ENCODE measurements at places on chromosomes 3 and 15.
A peak's percentile ranks its signal among the peaks of the same experiment; 100 is the strongest.

DNA sequence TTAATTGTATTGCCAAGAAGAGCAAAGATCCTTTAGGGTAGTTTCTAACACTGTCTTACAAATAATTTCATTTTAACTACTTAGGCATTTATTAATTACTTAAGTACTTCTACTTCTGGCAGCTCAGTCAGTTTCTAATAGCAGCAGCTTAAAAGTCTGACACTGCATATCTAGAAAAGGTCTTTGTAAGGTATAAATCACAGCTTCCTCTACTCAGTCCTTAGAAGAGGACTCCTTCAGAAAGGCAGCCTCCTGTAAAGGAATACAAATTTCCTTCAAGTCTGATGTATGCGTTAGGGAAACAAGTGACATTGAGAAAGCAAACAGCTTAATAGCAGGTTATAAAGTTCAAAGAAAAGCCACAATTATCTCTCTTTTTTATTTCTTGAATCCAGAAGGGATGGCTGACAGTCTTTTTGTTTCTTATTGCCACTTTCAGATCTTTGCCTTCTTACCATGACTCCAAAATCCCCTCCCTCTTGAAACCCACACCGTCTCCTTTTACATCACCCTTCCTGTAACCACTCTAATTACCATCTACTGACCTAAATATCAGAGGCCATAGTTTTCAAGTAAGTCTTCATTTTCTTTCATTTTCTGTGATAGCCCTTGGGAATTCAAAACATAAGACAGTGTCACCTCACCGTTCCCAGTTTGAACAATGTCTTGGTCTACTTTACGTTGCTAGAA, 109.5 kb downstream of the CGGBP1 start:
- DNase-seq, result no peak

GRCh38 chr15:77327168-77327567, 92.7 kb downstream of the PEAK1 start:
- DNase-seq, result no peak

DNA sequence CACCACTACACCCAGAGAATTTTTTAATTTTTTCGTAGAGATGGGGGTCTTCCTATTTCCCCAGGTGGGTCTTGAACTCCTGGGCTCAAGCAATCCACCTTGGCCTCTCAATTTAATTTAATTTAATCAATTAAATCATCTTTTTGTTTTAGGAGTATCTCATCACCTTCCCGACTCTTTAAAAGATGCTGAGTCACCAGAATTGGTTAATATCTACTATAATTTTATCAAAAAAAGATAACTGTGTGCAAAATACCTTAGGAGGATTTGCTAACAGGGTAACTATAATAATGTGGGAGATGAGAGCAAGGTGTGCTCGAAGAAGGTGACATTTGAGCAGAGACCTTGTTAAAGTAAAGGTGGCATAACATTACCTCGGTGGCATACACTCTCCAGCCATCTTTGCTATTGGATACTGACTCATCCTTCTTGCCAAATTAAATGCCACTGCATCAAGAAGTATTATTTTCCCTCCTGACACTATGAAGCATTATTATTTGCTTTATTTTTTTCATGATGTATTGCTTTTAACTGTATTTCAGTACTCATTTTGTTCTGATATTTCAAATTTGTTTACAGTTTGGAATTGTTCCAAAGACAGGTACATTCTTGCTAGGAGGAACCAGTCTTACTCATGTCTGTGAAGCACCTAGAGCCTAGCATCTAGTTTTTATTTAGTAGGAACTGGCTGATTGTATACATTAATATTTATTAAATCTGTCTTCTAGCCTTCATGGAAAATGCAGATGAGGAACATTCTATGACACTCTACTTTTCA, 200.7 kb downstream of the MBNL1 start:
- no peak for DNase-seq

- no peak for DNase-seq
Observed at GRCh38 chr3:77648664-77649063, 608.8 kb downstream of the ROBO2 start.

DNA sequence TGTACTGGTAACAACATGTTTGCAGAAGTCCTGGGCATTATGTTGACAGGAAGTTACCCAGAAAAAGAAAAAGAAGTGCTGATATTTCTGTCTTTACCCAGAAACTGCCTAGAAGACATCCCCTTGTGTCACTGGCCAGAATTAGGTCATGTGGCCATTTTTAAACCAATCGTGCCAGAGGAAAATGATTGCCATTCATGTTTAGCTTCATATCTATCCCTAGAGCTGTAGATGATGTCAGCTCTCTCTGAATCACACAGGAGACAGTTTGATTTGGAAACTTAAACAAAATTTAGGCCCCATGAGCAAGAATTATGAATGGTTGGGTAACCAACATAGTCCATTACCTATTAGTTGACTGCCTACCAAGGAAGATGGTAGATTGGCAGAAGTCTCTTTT, 8.9 kb upstream of the PLOD2 start:
- no peak for DNase-seq

GRCh38 chr3:166104938-166105337, 267.7 kb upstream of the BCHE start:
- DNase-seq, result no peak

DNA sequence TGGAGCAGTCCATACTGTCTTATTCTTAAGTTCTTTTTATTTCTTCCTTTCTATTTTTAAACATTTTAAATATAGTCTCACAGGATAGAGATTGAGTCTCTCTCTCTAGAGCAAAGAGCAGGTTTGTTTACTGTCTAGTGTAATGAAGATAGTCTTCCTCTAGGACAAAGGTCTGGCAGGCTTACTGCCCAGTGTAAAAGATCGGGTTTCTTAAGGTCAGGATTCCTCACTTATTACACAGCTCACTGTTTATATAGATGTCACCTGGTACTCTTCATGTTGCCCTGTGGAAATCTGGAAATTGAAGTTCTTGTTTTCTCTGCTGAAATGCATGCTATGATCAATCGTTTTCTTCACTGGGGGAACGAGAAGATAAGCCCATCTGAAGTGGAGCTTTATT, 76.0 kb downstream of the ZBBX start:
- no peak for DNase-seq

DNA sequence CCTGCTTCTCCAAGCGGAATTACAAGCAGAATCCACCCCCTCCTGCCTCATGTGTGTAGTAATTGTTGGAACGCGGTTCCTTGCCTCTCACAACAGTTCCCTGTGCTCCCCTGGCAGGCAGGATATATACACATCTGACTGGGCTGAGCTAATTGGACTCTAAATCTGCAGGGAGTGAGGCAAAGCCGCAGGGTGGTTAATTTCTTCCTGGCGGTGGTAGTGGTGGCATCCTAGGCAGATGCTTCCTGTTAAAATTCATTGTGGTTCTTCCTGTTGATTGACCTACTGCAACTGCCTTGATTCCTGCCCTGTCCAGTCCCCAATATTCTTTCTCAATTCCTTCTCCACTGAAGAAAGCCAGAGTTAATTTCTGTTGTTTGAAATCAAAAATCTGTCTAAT, 202.9 kb upstream of the PROK2 start:
- no peak for DNase-seq

- DNase-seq, result no peak
Observed at GRCh38 chr3:155981669-155982068, 111.2 kb downstream of the GMPS start.

DNA sequence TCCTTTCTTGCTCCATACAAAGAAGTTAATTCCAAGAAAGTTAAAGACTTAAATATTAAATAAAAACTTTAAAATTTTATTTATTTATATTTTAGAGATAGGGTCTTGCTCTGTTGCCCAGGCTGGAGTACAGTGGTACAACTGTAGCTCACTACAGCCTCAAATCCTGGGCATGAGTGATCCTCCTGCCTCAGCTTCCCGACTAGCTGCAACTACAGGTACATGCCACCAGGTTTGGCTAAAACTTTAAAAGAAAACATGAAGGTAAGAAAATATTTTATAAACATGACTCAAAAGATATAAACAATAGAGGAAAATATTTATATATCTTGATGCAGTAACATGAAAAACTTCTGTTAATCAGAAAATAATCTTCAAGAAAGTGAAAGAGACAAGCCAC, 33.2 kb downstream of the ADIPOQ start:
- no peak for DNase-seq

DNA sequence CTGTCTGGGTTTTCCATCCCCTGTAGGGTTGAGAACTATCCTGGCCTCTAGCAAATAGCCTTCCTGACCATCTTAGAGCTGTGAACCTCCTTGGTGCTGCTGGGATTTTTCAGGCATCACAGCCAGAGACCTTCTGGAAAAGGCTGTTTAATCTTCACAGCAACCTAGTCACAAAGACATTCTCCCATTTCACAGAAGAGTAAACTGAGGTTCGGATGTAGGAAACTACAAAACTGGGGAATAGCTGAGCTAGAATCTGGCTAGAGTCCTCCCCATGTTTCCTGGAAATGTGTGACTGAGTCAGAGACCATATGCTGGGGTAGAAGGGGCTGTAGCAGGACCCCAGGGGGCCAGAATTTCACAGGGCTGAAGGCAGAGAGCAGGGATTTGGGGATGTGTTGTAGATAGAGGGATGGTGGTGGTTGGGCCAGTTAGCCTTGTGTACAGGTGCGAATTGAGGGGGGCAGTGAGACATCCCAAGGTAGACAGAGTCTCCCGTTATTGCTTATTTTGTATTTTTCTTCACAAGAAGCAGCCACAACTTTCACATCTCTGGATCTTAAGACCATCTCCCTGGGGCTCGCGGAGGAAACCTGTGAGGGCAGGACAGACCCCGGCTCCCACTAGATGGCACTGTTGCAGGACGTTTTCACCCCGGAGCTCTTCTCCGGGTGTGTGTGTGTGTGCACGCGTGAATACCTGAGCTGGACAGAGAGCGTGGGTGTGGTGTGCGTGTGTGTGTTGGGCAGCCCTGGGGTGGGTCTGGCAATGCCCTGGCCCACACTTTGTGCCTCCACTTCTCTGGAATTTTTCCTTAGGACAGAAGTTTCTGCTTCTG, 66.9 kb upstream of the PRR23C start:
- DNase-seq, result peak; percentile 10

- no peak for DNase-seq
Observed at GRCh38 chr15:78616506-78616905, 4.3 kb downstream of the CHRNA3 start.

GRCh38 chr3:187743195-187744141, 1.8 kb downstream of the BCL6 start:
- peak; percentile 42 for DNase-seq

DNA sequence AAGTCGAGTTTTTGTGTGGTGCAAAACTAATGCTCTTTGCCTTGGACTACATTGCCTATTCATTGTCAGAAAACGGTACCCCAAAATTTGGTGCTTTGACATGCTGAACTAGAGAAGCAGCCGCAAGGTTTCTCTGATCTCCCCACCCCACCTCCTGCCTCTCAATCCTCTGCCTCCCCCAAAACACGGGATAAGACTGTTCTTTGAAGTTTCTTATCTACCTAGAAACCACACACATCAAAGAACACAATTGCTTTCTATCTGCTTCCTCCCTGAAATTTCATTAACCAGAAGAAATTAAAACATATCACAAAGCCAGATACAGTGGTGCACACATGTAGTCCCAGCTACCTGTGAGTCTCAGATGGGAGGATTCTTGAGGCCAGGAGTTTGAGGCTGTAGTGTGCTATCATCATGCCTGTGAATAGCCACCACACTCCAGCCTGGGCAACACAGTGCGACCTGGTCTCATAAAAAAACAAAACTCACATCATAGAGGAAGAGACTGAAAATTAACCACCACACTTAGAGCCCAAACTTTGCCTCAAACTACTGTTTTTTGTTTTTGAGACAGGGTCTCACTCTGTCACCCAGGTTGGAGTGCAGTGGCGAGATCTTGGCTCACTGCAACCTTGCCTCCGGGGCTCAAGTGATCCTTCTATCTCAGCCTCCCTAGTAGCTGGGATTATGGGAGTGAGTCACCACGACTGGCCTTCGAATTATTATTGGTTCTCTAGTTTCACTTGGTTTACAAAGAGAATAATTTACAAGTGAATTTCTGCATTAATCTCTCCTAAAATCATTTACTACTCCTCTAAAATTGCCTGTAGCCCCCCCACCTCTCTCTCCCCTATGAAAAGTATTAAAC, 2.7 kb upstream of the PCNP start:
- no peak for DNase-seq

- DNase-seq, result no peak
Observed at GRCh38 chr15:29099131-29099880, 170.3 kb downstream of the NSMCE3 start.

GRCh38 chr3:170232266-170232665, 10.0 kb downstream of the PRKCI start:
- no peak for DNase-seq

DNA sequence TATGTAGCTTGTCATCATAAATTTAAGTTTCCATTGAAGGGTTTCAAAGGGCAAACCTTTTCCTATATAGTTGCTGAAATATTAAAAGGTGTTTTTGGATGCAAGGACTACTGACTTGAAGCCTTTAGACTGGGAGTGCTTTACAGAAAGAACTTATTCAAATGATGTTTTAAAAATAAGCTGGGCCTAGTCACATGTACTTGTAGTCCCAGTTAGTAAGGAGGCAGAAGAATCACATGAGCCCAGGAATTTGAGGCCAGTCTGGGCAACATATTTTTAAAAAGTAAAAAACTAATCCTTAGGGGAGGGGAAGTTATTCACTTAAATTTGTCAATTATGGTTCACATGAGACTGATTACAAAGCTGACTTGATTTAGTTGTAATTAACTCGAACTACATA, 65.0 kb downstream of the SMARCC1 start:
- DNase-seq, result no peak

DNA sequence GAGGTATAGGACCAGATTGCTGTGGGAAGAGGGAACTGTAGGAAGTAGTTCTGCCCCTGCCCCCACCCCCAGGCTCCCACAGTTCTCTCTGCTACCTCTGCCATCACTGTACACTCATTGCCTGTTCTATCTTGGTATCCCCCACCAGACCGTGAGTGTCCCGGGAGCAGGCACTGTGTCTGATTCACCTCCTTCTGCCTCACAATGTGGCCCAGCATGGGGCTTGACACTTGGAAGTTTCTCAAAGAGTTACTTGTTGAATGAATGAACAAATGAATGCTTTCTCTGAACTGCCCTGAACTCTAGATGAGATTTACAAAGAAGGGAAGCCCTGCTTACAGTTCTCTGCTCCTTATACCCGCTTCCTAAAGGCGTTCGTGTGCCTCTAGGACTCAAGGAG, 27.1 kb upstream of the PIK3CB start:
- no peak for DNase-seq

Data from activated effector memory CD4-positive, alpha-beta T cell treated with Interleukin-2 at 50 U/mL for 16 hours (primary cell).